ENCODE measurements at places on chromosomes 6 and 20. TPM values are rescaled to one million over a fixed set of nuclear protein-coding genes. Genes with fewer than 3 reads are reported as not detected.

The KCNG1 gene
- not detected for total RNA-seq

The DLL1 gene
- 2.9 TPM for total RNA-seq

The MLN gene
- total RNA-seq: not detected

The SLC22A1 gene
- 1.4 TPM for total RNA-seq

The KHDC1 gene
- not detected for total RNA-seq

The TCF21 gene
- 0.41 TPM for total RNA-seq

The NDUFAF5 gene
- 14.5 TPM for total RNA-seq

The C6orf15 gene
- not detected for total RNA-seq

The MMP24 gene
- total RNA-seq: not detected

The EDN1 gene
- total RNA-seq: 9.6 TPM

The CST5 gene
- not detected for total RNA-seq

The LY6G6F gene
- total RNA-seq: not detected

The LHFPL5 gene
- total RNA-seq: not detected

The TFAP2D gene
- total RNA-seq: not detected

The TENT5A gene
- 2.4 TPM for total RNA-seq

The UNC5CL gene
- 0.52 TPM for total RNA-seq

The TNFRSF21 gene
- total RNA-seq: 2.8 TPM

The BPI gene
- total RNA-seq: not detected

The CDH4 gene
- total RNA-seq: 1.2 TPM

The PRL gene
- total RNA-seq: not detected

The TMEM30A gene
- 32.1 TPM for total RNA-seq

The PNPLA1 gene
- total RNA-seq: not detected

The CFAP206 gene
- total RNA-seq: not detected

The CLPSL1 gene
- total RNA-seq: not detected

The CDSN gene
- not detected for total RNA-seq

The SLC35F1 gene
- 0.29 TPM for total RNA-seq

The CALHM4 gene
- total RNA-seq: not detected

The VSX1 gene
- not detected for total RNA-seq

The CGA gene
- not detected for total RNA-seq

The NUP153 gene
- total RNA-seq: 37.3 TPM

The GID8 gene
- total RNA-seq: 16.2 TPM

The PPIL4 gene
- total RNA-seq: 26.2 TPM

The SDHAF4 gene
- 3.3 TPM for total RNA-seq

The ABHD16B gene
- total RNA-seq: not detected

The MATN4 gene
- not detected for total RNA-seq

The FAM184A gene
- total RNA-seq: 0.55 TPM

The MAN1A1 gene
- 34.8 TPM for total RNA-seq

The STX11 gene
- 5.2 TPM for total RNA-seq

The SLC22A3 gene
- total RNA-seq: 61.8 TPM

The FOXS1 gene
- total RNA-seq: not detected

The LY86 gene
- not detected for total RNA-seq

The SAMD5 gene
- total RNA-seq: 0.07 TPM

The FRK gene
- 1.3 TPM for total RNA-seq

The TRIM31 gene
- total RNA-seq: not detected

The FHL5 gene
- total RNA-seq: 20.8 TPM

The CPNE5 gene
- total RNA-seq: not detected

The KAT14 gene
- total RNA-seq: 19.6 TPM

The OR2J3 gene
- not detected for total RNA-seq

The TRIM10 gene
- not detected for total RNA-seq

The MUCL3 gene
- not detected for total RNA-seq

The MAP3K7 gene
- total RNA-seq: 16.6 TPM
